T-helper 2 cell treated with Interferon-gamma antibody and Interleukin-4, amounts not matched to agents 5 μg/mL and 100 μg/mL, for 36 hours (primary cell): ENCODE measurements at places on chromosomes 2 and 18.

- no peak for DNase-seq
Measured at GRCh38 chr2:19357402-19358241, 801 bp downstream of the OSR1 start.

- DNase-seq = no peak
Measured at GRCh38 chr2:195985741-195986140, 82.9 kb downstream of the DNAH7 start.

DNA sequence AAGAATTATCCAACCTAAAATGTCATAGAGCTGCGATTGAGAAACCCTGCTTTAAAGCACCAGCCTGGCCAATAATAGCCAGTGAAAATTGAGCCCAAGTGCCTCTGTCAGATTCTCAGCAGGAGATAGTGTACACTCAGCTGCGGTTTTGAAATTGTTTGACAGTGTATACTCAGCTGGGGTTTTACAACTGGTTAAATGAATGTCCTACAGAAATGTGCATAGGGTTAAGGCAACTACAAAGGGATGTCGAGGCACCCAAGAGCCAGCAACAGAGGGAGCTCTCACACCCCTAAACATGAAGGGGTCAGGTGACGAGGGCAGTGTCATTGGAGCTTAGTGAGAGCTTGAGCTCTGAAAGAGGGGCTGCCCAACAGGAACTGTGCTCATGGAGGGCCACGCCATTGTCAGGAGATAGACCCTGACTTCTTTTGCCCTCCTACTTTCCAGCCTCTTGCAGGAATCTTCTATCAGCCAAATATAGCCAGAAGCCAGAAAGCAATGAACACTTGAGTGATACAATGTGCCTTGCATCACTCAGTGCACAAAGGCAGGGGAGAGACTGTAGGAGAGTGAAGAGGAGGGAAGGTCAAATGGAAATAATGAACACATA lies 15.1 kb downstream of the ACTG2 start:
- peak; percentile 32 for DNase-seq

GRCh38 chr2:161766334-161766733 lies 142.1 kb downstream of the SLC4A10 start:
- no peak for DNase-seq

GRCh38 chr18:74512321-74513053 lies 16.3 kb downstream of the CNDP2 start:
- DNase-seq = no peak

GRCh38 chr2:191869781-191870180 lies 22.9 kb upstream of the CAVIN2 start:
- no peak for DNase-seq

- DNase-seq = no peak
Measured at GRCh38 chr2:28713577-28714298, 37.9 kb upstream of the PPP1CB start.

- no peak for DNase-seq
Measured at GRCh38 chr2:136236019-136236418, 118.1 kb upstream of the CXCR4 start.

GRCh38 chr18:74411475-74411874 lies 45.6 kb downstream of the DIPK1C start:
- no peak for DNase-seq

- no peak for DNase-seq
Measured at GRCh38 chr2:159600752-159601151, 15.6 kb downstream of the BAZ2B start.

DNA sequence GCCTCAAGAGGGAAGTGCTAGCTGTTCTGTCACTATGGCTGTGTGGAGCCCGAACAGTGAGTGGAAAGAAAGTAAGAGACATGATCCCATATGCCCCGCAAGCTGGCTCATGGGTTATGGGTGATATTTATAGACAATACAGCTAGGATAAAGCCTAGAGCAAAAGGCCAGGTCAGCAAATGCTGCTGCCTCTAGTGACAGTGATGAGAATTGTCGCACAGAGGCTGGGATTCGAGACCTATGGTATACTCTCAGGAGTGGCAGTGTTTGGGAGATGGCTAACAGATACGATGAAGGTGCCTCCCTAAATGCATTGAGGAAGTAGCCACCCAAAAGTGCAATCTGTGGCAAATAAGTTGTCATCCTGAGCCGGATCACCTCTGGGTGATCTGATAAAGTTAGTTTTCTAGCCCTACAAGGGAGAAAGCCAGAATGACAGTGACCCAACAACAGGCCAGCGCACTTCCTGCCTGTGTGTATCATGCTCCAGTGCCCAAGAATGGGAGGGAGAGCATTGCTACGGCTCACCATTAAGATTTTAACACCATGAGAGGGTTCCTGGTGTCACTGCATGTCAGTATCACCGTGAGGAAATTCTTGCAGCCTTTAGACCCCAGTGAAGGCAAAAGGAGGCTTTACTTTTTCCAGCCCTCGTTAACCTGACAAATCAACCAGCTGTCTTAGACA lies 92.2 kb upstream of the TGFA start:
- no peak for DNase-seq

- DNase-seq = no peak
Measured at GRCh38 chr2:221915926-221916325, 343.8 kb upstream of the EPHA4 start.

DNA sequence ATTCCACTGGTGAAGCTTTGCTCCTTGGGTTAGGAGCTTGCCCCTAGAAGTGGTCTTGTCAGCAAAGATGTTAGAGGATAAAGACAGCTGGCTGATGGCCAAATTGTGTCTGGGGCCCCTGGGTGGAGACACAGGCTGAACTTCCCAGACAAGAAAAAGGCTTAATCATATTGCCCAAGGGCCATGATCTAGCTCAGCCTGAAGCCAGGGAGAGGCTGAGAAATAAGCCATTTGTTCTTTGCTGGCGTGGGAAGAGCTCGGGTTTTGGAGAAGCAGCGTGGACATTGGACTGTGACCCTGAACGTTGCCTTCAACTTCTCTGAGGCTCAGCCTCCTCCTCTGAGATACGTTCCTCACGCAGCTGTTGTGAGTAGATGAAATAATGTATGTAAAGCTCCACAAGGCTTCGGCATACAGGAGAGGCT lies 153.0 kb downstream of the ZFP36L2 start:
- no peak for DNase-seq

GRCh38 chr2:234279637-234280036 lies 217.2 kb downstream of the ARL4C start:
- no peak for DNase-seq

GRCh38 chr2:204108330-204108751 lies 171.8 kb downstream of the ICOS start:
- peak; percentile 63 for DNase-seq

- no peak for DNase-seq
Measured at GRCh38 chr2:189521699-189522434, 58.7 kb downstream of the SLC40A1 start.

- no peak for DNase-seq
Measured at GRCh38 chr2:204650611-204651010, 105.3 kb downstream of the PARD3B start.

DNA sequence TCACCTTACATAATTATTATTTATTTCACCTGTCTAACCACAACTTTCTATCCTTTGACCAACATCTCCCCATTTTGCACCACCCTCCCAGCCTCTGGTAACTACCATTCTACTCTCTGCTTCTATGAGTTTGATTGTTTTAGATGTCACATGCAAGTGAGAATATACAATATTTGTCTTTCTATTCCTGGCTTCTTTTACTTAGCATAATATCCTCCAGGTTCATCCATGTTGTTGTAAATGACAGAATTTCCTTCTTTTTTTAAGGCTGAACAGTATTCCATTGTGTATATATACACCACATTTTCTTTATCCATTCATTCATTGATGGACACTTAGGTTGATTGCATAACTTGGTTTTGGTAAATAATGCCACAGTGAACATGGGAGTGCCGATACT lies 24.0 kb downstream of the PPM1B start:
- no peak for DNase-seq

DNA sequence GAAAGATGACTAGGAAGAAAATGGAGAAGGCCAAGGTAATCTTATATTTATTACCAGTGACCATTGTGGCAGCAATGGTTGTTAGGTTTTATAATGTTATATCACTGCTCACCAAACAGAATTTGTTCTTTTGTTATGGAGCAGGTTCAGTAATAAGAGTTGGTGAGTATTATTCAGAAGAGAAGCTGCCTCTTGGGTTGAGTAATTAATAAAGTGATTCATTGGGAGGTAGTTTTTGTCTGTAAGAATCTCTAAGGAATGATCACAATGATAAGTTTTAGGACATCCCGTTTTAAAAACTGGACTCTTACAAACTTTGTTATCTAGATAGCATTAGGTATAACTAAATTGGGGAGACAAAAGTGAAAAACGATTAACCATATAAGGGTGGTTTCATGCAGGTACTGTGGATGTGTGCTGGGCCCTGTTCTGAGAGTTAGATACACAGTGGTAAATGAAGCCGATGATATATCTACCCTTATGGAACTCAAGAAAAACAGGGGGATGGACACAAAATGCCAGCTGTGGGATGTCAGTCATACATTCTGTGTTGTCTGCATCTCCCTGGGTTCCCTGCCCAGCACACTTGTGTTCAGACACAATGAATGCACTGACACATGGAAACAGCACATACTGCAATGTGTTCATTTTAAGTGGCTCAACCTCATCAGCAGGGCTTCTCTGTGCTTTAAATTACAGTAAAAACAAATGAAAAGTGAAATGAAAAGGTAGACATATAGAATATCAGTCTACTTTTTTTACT lies 7.5 kb downstream of the MAP4K4 start:
- DNase-seq = no peak

- DNase-seq = no peak
Measured at GRCh38 chr2:216349366-216349765, 22.9 kb downstream of the MARCHF4 start.

- no peak for DNase-seq
Measured at GRCh38 chr2:126448611-126449010, 207.3 kb upstream of the GYPC start.

- no peak for DNase-seq
Measured at GRCh38 chr2:77009307-77009706, 512.9 kb downstream of the LRRTM4 start.

DNA sequence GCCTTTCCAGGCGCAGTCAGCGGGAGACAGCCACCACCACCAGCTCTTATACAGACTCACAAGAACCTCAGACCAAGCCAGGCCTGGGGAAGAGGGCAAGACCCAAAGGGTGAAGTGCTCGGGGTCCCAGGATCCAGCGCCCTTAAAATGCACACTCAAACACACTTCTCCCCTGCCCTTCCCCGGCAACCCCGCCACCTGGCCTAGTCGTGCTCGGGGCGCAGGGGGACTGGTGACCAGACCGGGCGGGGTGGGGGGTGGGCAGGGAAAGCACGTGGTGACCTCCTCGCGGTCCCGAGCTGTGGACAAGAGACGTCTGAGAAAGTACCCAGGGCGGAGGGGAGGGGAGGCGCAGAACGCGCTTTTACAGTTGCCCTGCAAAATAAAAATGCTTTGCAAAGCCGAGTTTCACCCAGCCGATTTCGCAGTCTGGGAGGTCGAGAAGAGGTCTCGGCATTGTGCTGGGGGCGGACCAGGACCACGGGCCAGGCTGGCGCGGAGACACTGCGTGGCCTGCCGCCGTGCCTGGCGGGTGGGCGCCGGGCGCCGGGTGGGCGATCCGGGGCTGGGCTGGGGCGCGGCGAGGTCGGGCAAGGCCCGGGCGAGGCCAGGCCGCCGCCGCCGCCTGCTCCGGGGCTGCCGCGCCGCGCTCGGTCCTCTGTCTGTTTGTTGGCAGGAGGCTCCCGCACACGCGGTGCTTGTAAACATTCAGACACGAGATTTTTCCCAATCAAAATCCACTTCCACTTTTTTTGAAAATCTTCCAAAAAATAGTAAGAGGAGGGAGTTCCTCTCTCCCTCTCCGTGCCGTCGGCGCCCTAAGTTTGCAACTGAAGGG lies 2.0 kb downstream of the BCL11A start:
- no peak for DNase-seq

GRCh38 chr2:45741161-45741850 lies 89.8 kb downstream of the PRKCE start:
- no peak for DNase-seq

DNA sequence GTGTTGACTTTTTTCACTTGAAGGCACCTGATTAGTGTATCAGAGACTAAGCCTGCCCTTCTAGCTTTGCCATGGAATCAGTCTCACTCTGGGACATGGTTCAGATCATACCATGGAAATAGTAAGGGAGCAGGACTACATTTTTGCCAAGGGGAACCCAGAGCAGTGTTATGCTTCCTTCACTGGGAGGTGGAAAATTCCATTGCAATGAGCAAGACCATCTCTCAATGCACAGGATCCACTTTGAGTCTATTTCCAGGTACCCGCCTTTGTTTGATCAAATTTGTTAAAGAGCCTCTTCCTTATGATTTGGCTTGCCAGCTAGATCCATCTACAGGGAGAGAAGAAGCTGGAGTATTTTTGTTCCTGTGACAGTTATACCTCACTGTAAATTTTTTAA lies 395.8 kb downstream of the MTX2 start:
- no peak for DNase-seq

DNA sequence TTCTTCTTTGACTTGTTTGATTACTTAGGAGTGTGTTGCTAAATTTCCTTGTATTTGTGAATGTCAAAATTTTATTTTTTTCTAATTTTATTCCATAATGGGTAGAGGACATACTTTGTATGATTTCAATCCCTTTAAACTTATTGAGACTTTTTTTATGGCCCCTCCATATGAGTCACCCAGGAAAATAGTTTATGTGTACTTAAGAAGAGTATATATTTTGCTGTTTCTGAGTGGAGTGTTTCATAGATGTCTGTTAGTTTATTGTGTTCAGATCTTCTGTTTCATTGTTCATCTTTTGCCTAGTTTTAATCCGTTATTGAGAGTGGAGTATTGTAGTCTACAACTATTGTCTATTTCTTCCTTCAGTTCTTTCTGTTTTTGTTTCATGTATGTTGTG lies 81.9 kb downstream of the EPB41L5 start:
- no peak for DNase-seq

DNA sequence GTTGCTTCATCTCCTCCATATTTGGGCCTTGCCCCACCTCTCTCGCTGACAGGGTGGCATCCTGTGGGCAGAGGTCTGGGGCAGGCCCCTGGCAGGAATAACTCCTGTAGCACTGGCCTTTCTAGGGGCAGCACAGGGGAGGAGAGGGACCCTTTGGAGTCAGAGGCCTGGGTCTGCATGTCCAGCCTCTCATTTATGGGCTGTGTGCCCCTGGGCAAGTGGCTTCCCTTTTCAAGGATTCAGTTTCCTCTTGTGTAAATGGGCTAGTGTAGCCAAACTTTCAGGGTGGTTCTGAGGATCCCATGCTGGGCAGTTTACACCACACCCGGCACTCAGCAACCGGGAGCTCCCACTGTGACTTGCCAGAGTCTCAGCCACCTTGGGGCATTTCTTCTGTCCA lies 23.4 kb downstream of the ADRA2B start:
- no peak for DNase-seq

- DNase-seq = no peak
Measured at GRCh38 chr2:229713371-229714079, 830 bp downstream of the DNER start.

GRCh38 chr2:156852681-156853080 lies 404.8 kb upstream of the GALNT5 start:
- DNase-seq = no peak

DNA sequence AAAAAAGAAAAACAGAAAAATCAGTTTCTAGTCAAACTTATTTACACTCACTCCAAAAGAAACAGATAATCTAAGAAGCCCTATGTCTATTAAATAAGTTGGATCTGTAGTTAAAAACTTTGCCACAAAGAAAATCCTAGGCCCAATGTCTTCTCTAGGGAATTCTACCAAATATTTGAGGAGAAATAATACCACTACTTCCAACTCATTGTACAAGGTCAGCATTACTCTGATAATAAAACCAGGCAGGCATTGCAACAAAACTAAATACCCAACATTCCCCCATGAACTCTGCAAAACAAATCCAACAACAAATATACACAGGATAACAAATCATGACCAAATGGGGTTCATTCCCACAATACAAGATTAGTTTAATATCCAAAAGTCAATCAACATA lies 73.8 kb upstream of the ST8SIA5 start:
- no peak for DNase-seq

- no peak for DNase-seq
Measured at GRCh38 chr18:79875931-79876461, 75.5 kb downstream of the SLC66A2 start.
